ENCODE measurements at places on chromosomes 6 and 20.
A peak's percentile ranks its signal among the peaks of the same experiment; 100 is the strongest.

DNA sequence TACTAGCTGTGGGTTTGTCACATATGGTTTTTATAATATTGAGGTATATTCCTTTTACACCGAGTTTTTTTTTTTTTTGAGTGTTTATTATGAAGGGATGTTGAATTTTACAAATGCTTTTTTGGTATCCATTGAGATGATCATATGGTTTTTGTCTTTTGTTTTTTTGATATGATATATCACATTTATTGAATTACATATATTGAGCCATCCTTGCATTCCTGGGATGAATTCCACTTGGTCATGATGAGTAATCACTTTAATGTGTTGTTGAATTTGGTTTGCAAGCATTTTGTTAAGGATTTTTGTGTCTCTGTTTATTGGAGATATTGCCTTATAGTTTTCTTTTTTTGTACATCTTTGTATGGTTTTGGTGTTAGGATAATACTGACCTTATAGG, 3.3 kb upstream of the ZNF337 start:
- ATAC-seq, result no peak

GRCh38 chr20:10131732-10132345, 86.8 kb upstream of the SNAP25 start:
- ATAC-seq, result no peak

DNA sequence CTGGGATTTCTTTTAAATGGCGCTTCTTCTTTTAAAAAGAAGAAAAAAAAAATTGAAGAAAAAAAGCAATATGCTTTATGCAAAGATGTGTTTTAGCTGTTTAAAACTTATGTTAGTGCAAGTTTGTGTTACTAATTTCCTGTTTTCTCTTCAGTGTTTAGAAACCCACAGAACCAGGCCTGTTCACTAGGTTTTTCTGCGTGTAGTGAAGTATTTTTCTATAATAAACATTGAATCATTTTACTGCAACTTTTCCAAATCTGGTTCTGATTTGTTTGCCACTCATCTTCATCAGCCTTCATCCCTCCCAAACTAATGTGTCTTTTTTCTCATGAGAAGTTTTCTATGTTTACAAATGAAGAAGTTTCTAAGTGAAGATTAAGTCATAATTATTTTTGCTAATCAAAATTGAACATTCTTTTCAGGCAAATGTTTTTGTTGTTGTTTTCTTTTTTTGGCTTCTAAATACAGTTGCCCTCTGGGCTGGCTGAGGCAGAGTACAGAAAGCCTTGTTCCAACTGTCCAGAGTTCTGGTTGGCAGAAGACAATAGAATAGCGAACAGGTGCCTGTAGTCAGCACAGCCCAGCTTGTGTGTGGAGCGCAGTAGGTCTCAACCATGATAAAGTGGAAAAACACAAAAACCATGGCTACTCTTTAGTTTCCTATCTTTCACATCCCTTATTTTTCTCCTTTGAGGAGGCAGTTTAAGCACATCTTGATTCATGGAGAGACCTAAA, 14.5 kb downstream of the ZNF76 start:
- ATAC-seq, result no peak

- ATAC-seq, result no peak
These were observed 309.7 kb downstream of the SLC35F1 start for GRCh38 chr6:118216751-118217150.

DNA sequence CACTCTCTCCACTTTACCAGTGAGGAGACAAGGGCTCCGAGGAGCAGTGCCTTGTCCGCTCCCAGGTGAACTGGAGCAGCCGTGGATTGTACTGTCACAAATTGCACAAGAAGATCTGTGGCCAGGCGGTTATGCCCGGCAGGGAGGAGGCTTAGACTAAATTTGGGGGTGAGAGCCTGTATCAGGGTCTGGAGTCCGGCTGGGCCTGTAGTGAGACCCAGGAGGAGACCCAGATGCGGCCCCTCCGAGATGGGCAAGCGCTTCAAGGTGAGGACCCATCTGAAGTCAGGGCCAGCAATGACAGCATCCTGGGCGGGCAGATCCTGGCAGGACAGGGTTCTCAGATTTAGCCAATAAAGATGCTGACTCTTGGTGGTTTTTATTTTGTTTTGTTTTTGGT, 27.6 kb downstream of the BANF2 start:
- no peak for ATAC-seq

DNA sequence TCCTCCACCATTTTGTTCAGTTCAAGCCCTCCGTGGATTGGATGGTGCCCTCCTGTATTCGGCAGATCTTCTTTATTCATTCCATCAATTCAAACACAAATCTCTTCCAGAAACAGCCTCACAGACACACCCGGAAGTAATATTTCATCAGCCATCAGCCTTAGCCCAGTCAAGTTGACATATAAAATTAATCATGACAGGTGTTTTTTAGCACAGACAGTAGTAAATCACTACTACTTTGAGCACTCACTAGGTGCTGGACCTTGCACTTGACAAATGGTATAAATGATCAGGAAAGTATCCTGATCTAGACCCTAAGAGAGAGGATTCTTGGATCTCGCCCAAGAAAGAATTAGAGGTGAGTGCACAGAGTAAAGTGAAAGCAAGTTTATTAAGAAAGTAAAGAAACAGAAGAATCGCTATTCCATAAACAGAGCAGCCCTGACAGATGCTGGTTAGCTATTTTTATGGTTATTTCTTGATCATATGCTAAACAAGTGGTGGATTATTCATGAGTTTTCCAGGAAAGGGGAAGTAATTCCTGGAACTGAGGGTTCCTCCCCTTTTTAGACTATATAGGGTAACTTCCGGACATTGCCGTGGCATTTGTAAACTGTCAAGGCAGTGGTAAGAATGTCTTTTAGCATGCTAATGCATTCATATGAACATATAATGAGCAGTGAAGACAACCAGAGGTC, 194.6 kb upstream of the LAMP5 start:
- ATAC-seq, result no peak

- ATAC-seq, result no peak
These were observed 112.1 kb upstream of the GPR6 start for GRCh38 chr6:109865968-109866367.

GRCh38 chr20:50141018-50141675, 12.4 kb downstream of the PEDS1 start:
- no peak for ATAC-seq

DNA sequence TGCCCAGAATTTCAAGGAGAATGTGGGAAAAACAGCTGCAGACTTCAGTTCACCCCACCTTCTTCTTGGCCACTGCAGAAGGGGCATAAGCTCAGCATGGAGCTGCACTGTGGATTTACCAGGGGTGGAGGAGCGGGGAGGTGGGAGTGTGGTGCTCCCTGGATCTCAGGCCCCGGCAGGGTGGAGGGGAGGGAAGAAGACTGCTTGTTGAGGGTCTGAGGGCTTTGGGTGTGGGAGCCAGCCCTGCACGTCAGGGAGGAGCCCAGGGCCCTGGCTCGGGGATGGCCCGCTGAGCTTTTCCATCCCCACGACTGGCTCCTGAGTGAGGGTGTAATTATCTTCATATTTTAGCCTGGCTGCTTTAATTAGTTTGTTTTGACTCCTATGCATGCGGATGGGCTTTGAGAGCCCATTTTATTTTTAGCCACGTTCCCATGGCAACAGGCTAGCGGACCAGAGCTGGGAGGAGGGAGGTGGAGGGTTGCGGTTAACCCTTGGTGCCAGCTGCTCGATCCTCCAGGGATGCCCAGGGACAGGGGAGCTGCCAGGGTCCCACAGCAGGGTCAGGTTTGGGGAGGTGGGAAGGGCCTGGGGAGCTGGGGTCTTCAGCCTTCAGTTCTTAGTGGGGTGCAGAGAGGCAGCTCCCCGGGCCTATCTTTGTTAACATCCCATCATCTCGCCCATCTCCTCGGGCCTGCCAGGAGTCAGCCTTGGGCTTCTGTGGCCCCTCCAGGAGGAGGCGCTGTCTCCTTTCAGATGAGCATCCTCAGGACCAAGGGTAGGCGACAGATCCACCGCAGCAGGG, 68.2 kb downstream of the RAB44 start:
- ATAC-seq, result peak; percentile 88

DNA sequence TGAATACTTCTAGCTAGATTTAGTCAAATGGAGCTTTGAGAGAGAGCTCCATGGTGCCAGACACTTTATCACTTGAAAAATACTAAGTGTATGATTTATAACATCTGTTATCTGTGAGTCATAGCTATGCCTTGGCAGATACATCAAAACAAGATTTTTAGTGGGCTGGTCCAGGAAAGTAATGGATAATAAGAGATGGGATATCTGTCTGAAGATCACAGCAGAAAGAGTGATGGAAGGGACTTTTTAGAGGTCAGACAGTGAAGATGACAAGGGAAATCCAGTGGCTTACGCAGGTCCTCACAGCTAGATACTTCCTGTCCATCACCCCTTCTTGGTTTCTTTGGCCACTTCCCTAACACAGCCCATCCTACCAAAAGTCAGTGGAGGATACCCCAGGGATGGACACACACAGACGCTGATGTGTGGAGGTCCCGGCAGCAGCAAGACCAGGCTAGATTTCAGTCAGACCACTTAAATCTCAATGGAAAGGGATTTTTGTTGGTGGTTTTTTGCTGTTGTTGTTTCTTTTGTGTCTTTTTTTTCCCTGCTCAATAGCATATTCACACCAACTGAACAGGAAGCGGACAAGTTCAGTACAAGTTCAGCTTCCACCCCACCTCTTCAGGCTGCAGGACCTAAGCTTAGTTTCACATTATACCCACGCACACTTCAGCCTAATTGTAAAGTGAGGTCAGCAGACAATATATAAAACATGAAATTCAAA, 209.3 kb downstream of the ALDH8A1 start:
- no peak for ATAC-seq

DNA sequence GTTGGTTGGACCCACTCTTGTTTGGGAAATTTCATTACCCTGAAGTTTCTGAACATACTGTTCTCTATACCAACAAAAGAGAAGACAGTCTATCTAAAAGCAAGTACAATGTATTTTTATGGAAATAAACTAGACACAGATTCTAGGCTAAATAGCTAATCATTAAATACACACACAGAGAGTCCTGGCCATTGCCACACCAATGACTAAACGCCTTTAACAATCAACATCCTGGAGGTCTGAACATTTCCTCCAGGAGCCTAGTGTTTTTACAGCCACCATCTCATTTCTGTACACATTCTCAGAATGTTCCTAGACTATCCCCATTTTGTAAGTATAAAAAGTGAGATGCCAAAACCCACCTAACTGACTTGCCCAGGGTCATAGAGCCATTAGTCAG, 141.6 kb upstream of the RREB1 start:
- no peak for ATAC-seq

DNA sequence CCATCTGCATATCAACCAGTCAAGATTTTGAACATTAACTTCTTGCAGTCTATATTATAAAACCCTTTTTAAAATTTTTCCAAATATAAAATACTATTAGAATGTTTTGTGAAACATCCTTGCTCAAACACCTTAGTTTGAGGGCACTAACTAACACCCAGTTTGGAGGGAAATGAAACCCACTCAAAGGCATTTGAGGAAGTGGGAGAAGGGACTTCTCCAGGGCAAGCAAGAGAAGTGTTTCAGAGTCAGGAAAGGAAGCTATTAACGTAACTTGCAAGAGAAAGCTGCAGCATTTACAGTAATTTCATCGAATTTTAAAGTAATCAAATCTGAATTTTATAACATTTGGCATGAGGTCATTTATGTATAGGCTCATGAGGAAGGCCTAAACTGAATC, 21.3 kb downstream of the MTFR2 start:
- ATAC-seq, result no peak

- no peak for ATAC-seq
These were observed 28.6 kb downstream of the ADRM1 start for GRCh38 chr20:62331347-62331746.

- ATAC-seq, result no peak
These were observed 75.4 kb upstream of the ZNF217 start for GRCh38 chr20:53668992-53669391.

- no peak for ATAC-seq
These were observed 114.1 kb downstream of the SCAF8 start for GRCh38 chr6:154847318-154847717.

DNA sequence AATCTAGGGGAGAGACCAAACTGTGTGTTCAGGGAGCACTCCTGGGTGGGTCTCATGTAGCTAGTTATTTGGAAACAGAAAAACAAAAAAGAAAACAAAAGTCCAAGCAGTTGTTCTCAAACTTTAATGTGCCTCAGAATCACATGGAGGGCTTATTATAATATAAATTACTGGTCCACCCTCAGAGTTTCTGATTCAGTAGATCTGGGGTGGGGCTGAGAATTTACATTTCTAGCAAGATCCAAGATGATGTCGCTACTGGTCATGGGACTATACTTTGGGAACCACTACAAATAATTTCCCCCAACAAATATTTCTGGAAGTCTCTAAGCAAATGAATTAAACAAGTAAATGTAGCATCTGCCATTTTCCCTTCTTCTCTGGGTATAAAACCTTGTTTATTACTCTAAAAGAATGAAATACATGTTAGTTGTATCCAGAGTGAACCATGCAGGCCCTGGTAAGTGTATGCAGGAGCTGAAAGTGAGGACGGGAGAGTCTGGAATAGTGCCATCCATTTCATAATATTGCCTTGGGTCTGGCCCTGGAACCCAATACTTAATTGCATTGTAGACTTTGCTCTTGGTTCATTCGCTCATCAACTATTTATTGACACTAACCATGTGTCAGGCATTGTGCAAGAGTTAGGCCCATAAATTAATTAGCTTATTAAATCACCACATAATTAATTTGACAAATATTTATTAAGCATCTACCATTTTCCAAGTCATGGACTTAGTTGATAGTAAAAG, 490.8 kb downstream of the EPM2A start:
- ATAC-seq, result no peak

DNA sequence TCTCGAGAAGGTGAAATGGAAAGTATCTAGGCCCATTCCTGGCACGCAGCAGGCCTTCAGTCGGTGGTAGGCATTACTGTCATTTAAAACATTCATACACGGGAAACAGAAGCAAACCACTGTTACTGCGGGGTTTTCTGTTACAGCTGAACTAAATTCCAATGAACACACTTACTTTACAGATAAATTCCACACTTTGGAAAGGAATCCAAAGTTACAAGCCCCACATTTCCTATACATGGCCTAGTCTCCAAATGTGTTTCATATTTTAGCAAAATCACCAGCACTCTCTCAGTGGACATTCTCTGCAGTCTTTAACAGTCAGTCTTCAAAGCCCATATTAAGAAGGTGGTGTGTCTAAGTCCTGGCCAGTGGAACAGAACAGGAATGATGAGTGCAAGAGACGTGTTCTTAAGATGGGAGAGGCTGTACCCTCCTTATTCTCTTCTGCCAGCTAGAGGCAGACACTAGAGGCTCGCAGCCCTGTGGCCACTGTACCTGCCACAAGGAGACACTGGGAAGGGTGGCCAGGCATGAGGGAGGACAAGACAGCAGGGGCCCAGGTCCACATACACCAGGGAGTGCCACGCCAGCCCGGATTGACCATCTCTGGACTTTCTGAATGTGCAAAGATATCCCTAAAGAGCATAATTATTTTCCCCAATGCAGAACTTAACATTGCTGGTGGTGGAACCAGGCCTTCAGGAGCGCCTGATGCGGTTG, 76.4 kb downstream of the CDC5L start:
- no peak for ATAC-seq

GRCh38 chr20:8151372-8151771, 19.3 kb downstream of the PLCB1 start:
- ATAC-seq, result no peak

GRCh38 chr6:85115376-85115775, 334.5 kb upstream of the NT5E start:
- no peak for ATAC-seq
